ENCODE measurements at places on chromosomes 4 and X. TPM values are rescaled to one million over a fixed set of nuclear protein-coding genes. Genes with fewer than 3 reads are reported as not detected.

PFKFB1 gene
- 0.35 TPM for total RNA-seq

GNL3L gene
- total RNA-seq = 38.5 TPM

TMEM150C gene
- total RNA-seq = not detected

IL1RAPL2 gene
- total RNA-seq = not detected

GAGE2A gene
- not detected for total RNA-seq

TMSB15A gene
- not detected for total RNA-seq

CXorf51A gene
- total RNA-seq = not detected

S100G gene
- not detected for total RNA-seq

SMIM9 gene
- not detected for total RNA-seq

RASSF6 gene
- total RNA-seq = not detected

FGF13 gene
- total RNA-seq = not detected

HERC6 gene
- total RNA-seq = 21.5 TPM

STPG2 gene
- total RNA-seq = 0.39 TPM

DCK gene
- 33.1 TPM for total RNA-seq

SMIM10L2A gene
- total RNA-seq = 0.42 TPM

CT55 gene
- total RNA-seq = not detected

SLC4A4 gene
- not detected for total RNA-seq
